NCI-H1417 treated with DMSO at 0.1 percent for 48 hours (cell line): ENCODE measurements at places on chromosomes 11 and 22.

GRCh38 chr22:37237371-37238268 lies 6.4 kb downstream of the RAC2 start:
- DNase-seq = no peak

GRCh38 chr22:35997438-35997837 lies 31.2 kb downstream of the RBFOX2 start:
- no peak for DNase-seq

- DNase-seq = no peak
Observed at GRCh38 chr22:41350087-41350486, 31.7 kb upstream of the TEF start.

DNA sequence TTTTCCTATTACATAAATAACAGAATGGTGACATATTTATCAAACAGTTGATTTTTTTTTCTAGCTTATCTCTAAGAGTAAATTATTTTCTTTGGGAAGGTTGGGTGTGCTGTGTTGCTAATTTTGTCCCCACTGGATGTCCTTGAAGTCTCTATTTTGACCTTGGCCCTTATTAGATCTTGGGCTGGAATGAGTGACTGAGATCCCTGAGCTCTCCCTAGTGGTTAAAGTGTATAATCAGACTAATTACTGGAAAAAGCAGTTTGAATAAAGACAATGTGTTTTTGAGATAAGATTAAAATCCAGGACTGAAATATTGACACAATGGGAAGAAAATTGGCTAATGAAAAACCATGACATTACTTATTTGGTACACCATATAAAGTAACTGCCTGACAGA lies 56.1 kb downstream of the AASDHPPT start:
- DNase-seq = no peak

DNA sequence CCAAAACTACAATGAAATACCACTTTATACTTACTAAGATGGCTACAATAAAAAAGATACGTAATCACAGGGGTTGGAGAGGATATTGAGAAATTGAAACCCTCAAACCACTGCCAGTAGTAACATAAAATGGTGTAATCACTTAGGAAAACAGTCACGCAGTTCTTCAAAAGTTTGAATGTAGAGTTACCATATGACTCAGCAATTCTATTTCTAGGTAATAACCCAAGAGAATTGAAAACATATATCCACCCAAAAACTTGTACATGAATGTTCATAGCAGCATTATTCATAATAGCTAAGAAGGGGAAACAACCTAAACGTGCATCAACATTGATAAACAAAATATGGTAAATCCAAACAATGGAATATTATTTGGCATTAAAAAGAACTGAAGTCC lies 24.4 kb upstream of the PSMA1 start:
- no peak for DNase-seq

GRCh38 chr11:128909438-128910125 lies 18.4 kb downstream of the KCNJ5 start:
- DNase-seq = no peak

GRCh38 chr11:86355256-86355655 lies 19.4 kb upstream of the CCDC81 start:
- no peak for DNase-seq

DNA sequence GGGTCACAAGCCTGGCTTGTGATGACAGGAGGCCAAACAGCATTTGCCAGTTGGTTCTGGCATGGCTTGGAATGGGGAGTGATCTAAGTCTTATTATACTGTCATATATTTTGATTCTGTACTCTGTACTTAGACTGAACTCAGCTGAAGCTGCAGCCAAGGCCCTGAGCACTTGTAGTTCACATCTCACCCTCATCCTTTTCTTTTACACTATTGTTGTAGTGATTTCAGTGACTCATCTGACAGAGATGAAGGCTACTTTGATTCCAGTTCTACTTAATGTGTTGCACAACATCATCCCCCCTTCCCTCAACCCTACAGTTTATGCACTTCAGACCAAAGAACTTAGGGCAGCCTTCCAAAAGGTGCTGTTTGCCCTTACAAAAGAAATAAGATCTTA lies 843 bp downstream of the OR56B1 start:
- DNase-seq = no peak

- DNase-seq = no peak
Observed at GRCh38 chr11:1453611-1454034, 33.0 kb downstream of the MOB2 start.

DNA sequence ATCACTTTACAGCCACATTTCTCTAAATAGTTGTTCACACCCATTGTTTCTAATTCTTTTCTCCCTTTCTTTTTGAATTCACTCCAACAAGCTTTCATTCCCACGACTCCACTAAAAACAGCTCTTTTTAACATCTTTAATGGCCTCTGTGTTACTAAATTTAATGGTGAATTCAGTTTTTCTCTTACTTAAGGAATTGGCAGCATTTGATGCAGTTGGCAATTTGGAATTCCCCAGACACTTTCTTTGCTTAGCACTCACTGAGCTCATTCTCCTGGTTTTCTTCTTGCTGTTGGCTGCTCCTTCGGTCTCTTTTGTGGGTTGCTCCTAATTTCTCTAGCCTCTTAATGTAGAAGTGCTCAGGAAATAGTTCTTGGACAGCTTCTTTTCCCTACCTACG lies 40.5 kb upstream of the OR9Q1 start:
- no peak for DNase-seq

- no peak for DNase-seq
Observed at GRCh38 chr22:49196046-49196511, 631.6 kb downstream of the BRD1 start.

DNA sequence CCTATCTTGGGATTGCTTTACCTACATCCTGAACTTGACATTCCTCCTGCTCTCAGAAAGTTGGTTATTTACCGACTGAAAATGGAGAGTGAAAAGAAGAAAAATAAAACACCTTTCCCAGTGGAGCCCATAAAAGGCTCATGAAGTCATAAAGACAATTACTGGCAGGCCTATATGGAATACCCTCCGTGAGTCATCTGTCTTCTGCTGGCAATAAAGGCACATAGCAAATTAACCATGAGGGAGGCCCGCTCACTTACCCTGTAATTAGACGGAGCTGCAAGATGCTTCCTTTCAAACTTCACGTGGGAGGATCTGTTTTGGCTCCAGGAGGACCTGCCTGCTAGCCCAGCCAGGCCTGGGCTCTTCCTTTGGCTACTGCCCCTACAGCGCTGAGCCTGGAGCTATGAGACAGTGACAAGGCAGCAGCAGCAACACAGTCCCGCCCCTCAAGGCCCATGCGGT lies 540.4 kb downstream of the BUD13 start:
- DNase-seq = peak; percentile 52

GRCh38 chr11:71452199-71453036 lies 585 bp upstream of the NADSYN1 start:
- DNase-seq = no peak

- no peak for DNase-seq
Observed at GRCh38 chr11:68120273-68121066, 718 bp downstream of the CHKA start.

GRCh38 chr11:69208190-69209037 lies 52.7 kb downstream of the SMIM38 start:
- no peak for DNase-seq

- DNase-seq = no peak
Observed at GRCh38 chr11:13222285-13222684, 55.3 kb upstream of the BMAL1 start.

GRCh38 chr11:91783173-91783572 lies 441.4 kb upstream of the FAT3 start:
- DNase-seq = no peak

GRCh38 chr11:72238492-72239312 lies 5.3 kb downstream of the PHOX2A start:
- no peak for DNase-seq
